ENCODE measurements at places on chromosomes 12 and 14.

- DNase-seq, result no peak
These were observed 7.0 kb downstream of the PPP1R12A start for GRCh38 chr12:79927772-79928474.

DNA sequence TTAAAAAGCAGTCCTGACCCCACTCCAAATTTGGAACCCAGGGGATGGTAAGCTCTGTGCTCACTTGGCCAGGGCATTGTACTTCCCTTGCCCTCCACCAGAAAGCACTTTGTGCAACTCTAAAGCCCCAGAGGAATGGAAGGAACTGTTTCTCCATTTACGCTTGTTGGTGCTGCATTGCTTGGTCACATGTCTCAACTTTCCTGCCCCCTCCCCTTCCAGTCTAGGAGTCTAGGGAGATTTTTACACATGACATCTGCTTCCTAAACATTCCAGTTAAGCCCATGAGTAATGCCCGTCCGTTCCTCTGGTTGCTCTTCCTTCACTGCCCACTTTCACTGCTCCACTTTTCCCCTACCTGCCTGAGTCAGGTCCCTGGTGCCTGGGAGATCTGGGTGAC lies 92.6 kb upstream of the MAP1LC3B2 start:
- no peak for DNase-seq

DNA sequence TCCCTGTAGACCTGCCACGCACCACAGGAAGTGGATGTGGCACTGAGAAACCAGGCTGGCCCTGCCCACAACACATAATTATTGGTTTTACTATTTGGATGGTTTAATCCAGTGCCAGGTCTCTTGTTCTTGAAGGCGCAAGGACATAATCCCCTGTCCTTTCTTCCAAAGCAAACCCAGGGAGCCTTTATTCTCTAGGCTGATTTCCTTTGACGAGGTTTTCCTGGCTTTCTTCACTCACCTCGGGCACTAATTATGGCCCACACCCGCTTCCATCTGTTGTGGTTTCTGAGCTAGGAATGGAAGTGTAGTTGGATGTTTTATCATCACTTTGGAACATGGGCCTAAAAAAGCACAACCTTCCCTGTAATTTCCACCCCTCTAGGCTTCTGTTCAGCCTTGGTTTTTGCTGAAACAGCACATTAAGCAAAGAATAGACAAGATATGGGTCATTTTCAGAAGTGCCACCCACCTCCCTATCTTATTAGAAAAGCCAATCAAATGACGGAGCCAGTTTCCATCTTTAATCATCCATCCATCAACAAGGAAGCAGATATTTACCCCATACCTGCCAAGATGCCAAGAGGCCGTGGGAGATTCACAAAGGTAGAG lies 73.9 kb downstream of the PPP1R36 start:
- no peak for DNase-seq

GRCh38 chr12:65510584-65511050 lies 232.1 kb downstream of the MSRB3 start:
- no peak for DNase-seq

DNA sequence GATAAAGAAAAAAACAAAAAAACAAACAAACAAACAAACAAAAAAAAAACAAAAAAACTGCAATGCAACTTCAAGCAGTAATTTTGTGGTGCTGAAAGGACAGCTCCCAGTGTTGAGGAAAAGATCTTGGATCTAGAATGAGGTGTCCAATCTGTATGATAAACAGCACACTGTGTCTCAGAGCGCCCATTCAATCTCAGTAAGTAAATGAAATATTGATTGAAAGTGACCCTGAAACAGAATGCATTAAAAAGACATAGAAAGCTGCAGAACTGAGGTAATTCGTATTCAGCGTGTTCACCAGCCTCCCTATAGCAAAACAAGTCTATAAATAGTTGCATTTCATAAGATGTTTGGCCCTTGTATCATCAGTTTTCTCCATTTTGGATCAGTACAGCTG lies 153.0 kb downstream of the NOVA1 start:
- no peak for DNase-seq

DNA sequence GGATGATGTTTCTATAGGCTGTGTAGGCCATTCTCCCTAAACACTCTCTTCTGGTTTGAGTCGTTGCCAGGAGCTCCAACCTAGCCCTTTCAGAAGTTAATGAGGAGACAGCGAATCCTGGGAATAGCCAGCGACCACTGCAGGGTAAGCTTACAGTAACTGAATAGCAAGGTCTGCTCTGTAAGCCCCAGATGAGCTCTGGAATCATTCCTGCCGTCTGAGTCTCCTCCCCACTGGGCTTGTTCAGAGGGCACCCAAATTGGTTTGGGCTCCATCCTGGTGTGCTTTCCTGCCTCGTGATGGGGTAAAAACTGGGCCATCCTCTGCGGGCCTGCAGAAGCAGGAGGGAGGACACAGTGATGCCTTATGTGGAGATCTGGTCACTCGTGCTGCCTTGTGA lies 43.3 kb upstream of the EMP1 start:
- no peak for DNase-seq

- DNase-seq, result peak; percentile 39
These were observed at the start of gene ACIN1 for GRCh38 chr14:23094666-23095195. Gene ACIN1 (minus strand): TSS chr14:23095136. CDS start chr14:23095112, 24 bp downstream.

DNA sequence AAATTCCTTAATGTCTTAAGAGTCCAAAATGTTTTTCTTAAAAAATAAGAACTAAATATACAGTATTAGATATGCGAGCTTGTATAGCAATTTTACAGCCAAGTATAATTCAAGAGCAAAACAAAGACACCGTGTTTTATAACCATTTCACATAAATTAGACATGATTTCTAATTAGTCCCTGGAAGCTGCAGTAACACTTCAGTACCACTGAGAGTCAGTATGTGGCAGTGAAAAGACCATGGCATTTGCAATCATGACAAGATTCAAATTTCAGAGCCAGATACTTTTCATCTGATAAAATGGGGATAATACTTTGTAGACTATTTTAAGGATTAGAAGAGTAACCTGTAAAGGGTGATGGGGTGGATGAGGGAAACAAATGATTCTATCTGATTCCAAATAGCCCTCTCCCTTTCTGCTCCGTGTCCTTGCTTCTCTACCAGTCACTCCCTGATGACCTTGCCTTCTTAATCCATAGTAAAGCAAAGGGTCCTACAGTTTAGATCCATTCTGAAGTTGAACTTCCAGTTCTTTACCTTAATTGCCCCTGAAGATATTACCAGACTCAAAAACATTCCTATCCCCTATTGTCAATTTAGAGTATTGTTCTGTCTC lies 145.4 kb upstream of the ABCD2 start:
- no peak for DNase-seq

GRCh38 chr12:76489737-76490136 lies 69.8 kb downstream of the OSBPL8 start:
- no peak for DNase-seq

DNA sequence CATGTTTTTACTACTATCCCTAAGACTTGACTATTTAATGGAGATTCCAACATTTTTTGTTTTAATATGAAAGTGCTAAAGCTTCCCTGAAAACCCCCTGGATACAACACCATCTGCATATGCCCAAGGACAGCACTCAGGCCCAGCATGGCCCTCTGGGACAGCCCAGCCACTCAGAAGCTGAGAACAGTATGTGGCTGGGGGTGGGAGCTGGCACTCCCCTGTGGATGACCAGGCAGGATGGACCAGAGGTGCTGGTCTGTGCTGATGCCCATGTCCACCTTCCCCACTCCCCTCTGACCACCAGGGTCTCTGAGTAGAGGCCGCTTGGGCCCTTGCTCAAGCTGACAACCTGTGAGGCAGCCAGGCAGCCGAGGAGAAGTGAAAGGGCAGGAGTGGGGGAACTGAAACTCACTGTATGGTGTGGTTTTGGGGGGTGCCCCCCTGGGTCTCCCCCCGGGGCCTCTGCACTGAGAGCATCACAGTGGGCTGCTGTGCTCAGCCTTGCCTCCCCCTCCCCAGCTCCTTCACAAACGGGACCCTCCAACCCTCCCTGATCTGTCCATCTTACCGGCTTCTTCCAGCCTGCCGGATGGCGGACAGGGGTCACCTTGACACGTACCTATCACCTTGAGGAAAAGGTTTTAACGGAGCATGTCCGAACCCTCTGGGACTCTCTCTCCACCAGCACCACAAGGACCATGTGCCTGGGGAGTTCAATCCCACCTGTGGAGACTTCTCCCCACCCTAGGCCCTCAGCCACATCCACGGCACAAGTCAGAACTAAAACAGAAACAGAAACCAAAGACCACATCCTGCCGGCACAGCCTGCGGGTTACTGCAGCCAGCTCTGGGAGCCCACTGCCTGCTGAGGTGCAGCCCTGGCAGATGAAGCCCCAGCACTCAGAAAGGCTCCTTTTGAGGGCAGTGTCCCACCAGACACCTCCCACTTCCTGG lies at the start of gene TMEM229B:
TMEM229B (minus strand) TSS at position 785 of the 957 bp plus-strand sequence. CDS start 14,798 bp downstream, outside the sequence.
- peak; percentile 48 for DNase-seq

DNA sequence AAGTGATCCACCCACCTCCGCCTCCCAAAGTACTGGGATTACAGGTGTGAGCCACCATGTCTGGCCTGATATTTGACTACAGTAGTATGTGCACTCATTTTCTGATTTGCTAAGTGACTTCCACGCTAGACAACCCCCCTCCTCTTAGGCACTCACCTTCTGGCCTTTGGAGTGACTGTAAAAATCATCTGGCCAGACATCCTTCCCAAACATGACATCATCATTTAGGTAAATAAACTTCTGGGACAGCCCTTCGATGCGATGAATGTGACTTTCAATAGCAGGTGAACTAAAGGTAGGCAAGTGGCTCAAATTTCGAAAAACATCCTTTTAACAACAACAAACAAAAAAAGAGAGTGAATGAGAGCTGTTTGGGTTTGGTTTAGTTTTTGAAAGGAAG lies 30.6 kb upstream of the SYCP3 start:
- DNase-seq, result no peak

DNA sequence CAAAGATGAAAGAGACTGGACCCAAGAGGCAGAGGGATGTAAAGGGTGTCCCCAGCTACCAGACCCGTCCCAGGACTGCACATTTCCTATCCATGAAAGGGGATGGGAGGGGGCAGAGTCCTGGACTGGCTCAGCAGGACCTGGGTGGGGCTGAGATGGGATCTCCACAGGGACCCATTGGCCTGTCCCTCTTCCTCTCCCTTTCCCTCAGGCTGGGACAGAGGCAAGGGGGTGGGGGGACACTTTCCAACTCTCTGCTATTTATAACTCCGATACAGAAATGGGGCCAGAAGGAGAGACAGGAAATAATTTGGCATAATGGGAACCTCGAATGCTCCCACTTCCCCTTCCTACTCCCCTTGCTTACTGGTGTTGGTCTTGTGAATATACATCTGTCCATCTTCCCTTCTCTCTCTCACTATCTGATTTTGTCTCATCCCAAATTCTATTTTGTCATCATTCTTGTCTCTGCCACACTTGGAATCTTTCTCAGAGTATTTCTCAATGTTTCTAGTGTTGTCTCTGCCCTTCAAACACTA lies 1.1 kb upstream of the ITGA7 start:
- DNase-seq, result no peak

GRCh38 chr12:24721191-24721590 lies 227.7 kb downstream of the BCAT1 start:
- DNase-seq, result no peak

DNA sequence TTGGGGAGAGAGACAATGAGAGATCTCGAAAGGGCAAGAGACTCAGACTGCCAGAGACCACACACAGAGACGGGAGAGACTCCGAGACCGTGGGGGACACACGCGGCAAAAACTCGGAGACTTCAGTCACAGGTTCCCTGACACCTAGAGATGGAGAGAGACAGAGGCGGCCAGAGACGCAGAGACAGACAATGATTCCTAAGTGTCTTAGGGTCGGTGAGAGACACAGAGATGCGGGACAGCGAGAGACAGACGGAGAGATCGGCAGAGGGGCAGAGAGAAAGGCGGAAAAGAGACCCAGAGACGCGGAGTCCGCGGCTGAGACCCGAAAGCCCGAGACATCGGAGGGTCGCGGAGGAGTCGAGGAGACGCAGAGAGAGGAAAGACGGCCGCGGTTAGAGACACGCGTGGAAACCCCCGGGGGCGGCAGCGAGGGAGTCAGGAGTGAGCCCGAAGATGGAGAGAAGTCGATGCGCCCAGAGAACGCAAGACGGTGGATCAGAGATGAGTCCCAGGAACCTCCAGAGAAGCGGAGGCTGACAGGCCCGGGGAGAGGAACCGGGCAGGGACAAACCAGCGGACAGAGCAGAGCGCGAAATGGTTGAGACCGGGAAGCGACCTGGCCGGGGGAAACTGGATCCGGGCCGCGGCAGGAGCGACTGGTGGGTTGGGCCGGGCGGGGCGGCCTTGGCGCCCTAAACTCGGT lies 7.8 kb downstream of the LHX5 start:
- DNase-seq, result no peak

DNA sequence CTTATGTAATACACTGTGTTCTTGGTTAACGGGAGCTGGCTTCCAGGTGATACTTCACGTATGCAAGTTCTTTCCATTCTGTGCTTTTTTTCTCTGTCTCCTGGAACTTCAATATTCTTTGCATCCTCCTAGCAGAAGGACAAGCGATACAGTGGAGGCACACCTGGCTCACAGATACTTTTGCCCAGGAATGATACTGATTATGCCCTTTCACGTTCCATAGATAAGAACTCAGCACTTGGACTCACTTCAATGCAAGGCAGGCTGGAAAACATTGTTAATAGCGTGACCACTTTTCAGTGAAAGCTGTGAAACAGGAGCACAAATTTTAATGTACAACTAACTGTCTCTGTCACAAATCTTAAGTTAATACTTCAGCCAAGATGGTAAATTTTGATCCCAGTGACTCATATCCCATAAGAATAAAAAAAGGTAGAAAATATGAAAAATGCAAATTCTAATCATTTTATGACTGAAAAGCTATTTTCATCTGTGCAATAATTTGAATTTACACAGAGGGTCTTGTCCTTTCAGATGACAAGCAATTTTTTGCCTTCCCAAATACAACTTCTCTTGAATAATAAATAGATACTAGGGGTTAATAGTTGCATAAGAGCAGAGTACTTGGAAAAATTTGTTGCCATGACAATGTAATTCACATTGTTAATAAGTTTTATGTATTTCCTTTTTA lies 919.0 kb downstream of the GALC start:
- DNase-seq, result no peak

GRCh38 chr12:46100551-46101484 lies 110.4 kb upstream of the SCAF11 start:
- DNase-seq, result no peak

DNA sequence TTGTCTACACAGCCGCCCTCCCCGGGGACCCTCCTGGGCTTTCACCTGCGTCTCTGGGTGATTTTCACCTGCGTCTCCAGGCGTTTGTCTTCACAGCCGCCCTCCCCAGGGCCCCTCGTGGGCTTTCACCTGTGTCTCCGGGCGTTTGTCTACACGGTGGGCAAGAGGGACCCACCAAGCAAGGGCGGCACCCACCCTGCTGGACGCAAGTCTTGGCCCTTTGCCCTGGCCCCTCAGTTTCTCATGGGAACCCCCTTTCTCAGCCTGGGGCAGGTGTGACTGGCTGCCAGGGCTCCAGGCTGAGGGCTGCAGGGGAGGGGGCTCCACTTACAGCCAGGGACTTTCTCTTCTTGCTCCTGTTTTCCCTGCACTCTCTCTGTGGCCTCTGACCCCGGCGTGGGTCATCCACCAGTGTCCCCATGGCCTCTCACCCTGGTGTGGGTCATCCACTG lies 68.6 kb upstream of the GALNT9 start:
- no peak for DNase-seq

- DNase-seq, result no peak
These were observed 271.9 kb downstream of the SLC16A7 start for GRCh38 chr12:59867689-59868088.

GRCh38 chr12:131137009-131137835 lies 183.5 kb downstream of the ADGRD1 start:
- no peak for DNase-seq

GRCh38 chr12:103640831-103641230 lies 53.8 kb downstream of the STAB2 start:
- DNase-seq, result no peak

GRCh38 chr14:23299211-23299957 lies 3.3 kb downstream of the PPP1R3E start:
- no peak for DNase-seq

Data from stimulated activated CD8-positive, alpha-beta memory T cell treated with anti-CD3 and anti-CD28 coated beads, Interleukin-7, amount 100 ng/mL, for 1 hour (primary cell).